Right renal pelvis (tissue), 4 donors: ENCODE measurements at places on chromosomes 5 and 9. TPM values are rescaled to one million over a fixed set of nuclear protein-coding genes. Genes with fewer than 3 reads are reported as not detected.

- DNase-seq = no peak
Observed at GRCh38 chr9:5354184-5354583, 14.5 kb upstream of the RLN1 start.

Gene KCNN2
- polyA plus RNA-seq = 3.5 TPM

GRCh38 chr9:91077624-91078368, 276.2 kb downstream of the SYK start:
- no peak for DNase-seq

DNA sequence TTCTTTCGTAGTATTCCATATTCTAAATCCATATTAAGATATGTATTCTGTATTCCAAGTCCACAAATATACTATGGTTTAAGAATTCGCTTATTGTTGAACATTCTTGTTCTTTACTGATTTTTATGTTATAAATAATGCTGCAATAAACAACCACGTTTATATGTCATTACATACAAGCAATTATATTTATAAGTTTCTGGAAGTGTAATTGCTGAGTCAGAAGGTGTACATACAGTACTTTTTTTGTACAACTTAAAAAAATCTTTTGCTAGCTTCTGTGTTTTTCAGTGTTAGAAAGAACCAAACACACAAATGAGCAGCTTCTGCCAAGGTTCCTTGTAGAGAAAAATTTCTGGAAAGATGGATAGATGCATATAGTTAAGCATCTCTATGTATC, 48.6 kb upstream of the TNFAIP8 start:
- no peak for DNase-seq

Gene CBY3
- polyA plus RNA-seq = not detected

GRCh38 chr5:150227036-150227435, 37.2 kb downstream of the SLC6A7 start:
- DNase-seq = no peak

- DNase-seq = no peak
Observed at GRCh38 chr9:124257844-124258606, at the start of gene NEK6. Gene NEK6 (plus strand): TSS chr9:124257949. CDS start chr9:124301965, 44,016 bp downstream.

GRCh38 chr5:100790170-100790665, 112.9 kb downstream of the ST8SIA4 start:
- no peak for DNase-seq

Gene GFI1B
- polyA plus RNA-seq = 0.75 TPM

Gene CERT1
- polyA plus RNA-seq = 64.9 TPM

- DNase-seq = no peak
Observed at GRCh38 chr9:2291980-2292704, 277.0 kb downstream of the SMARCA2 start.

DNA sequence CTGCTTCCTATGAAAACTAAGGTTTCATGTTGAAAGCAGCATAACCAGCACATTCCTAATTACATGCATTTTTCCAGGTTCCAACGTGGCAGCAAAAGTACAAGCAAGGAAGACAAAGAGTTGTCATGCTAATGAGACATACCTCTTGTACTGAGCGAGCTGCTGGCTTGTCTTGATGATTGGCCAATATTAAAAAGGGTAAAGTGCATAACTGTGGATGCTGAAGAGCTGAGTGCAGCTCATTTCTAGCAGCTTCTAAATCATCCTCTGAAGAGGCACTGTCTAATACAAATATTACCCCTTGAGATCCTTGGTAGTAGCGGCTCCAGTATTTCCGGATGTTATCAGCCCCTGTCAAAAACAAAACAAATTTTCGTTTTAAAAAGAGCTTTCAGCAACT, 197.3 kb downstream of the ARL15 start:
- DNase-seq = no peak

Gene PSAT1
- 70.5 TPM for polyA plus RNA-seq

GRCh38 chr9:115162946-115163345, 45.0 kb upstream of the TNC start:
- no peak for DNase-seq

- DNase-seq = no peak
Observed at GRCh38 chr9:22731786-22732185, 285.2 kb downstream of the DMRTA1 start.

DNA sequence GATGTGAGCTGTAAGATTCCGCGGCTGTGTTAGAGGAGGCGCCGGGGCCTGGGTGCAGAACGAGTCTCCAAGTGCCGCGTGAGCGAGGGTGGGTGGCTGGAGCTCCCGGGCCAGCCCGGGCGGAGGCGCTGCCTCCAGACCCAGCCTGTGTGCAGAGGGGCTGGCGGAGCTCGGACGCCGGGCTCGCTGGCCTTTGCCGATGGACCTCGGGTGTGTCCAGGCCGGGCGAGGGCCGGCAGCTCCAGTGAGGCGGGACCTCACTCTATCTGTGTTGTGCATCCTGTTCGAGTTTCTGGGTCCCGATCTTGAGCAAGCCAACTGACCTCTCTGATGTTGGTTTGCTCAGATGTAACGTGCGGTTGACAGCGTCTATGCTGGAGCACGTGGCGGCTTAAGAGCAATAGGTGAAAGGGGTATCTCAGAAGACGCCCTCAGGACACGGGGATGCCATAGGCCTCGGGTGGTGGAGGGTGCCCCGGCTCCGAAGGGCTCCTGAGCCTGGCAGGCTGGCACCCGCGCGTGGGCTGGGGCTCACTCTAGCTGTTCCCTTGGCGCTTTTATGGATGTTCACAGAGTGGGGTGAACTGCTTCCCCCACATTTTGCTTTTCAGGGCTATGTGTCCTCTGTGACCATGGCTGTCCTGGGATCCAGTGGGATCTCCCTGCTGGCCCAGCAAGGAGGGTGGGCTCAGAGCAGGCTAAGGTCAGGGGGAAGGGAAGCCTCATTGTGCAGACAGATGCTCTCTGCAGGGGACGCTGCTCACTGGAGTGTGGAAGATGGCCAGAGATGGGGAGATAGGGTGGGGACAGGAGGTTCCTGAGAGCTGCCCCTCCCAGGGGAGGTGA, 69.8 kb downstream of the MRPL36 start:
- no peak for DNase-seq

Gene ENTREP1
- 2.8 TPM for polyA plus RNA-seq

DNA sequence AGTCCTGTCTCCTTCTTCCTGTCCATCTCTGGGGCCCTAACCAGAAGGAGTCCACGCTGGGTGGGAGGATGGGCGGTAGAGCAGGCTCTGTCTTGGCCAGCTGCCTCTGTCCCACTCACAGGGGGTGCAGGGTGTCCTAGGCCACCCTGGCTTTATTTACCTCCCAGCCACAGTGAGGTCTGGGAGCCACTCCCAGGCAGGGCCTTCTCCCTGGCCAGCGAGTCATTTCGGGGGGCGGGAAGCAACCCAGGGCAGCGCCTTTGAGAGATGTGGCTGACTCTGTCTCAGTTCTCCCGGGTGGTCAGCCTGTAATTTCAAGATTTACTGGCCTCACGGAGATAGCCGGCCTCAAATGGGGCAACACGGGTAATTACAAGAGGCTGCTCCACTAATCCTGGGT, 67.4 kb upstream of the PTCH1 start:
- DNase-seq = no peak

DNA sequence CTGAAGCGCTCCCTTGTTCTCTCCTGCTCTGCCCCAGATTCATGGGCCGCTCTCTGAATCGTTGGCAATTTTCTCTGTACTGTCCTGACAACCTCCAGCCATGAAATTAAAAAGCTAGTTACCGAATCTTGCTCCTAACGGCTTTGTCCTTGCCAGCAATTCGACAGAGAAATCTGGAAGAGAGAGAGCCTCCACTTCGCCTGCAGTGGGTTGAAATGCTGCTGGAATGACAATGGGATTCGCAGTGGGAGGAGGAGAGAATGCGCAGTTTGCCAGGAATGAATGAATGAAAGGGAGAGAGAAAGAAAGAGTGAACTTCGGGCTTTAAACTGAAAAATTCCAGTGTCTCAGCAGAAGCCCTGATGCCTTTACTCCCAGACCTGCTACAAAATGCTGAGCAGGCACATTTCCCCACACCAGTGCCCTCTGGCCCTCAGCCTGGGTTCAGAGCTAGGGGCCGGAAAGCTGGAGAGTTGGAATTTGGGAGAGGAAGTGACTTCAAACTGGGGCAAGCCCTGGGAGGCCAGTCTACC, 11.5 kb upstream of the BOD1 start:
- no peak for DNase-seq

- no peak for DNase-seq
Observed at GRCh38 chr5:139133282-139133681, 64.9 kb downstream of the SIL1 start.

DNA sequence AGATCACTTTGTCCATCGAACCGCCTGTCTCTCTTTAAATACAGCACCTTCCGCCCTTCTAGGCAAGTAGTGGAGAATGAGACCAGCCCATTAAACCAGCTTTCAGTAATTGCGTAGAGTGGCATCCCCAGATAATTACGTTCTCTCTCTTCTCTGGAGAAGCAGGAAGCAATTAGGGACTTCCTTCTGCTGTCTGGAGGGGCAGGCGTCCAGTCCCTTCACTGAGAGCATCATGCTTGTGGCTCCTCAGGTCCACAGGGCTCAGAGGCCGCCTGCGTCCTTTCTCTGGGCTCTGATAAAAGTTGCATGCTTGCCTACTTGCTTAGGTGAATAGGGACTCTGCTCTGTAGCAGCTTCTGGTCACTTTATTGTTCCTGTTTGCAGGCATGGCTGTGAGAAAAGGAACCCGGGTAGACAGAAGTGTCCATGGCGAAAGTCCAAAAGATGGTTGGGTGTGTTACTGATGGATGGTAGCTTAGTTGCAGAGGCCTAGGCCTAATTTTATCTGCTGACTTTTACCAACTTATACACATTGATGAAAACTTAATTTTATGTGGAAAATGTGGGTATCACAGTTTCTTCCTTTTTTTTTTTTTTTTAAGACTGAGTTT, 299.1 kb upstream of the PANK3 start:
- no peak for DNase-seq

GRCh38 chr9:86909388-86909787, 37.9 kb downstream of the GAS1 start:
- no peak for DNase-seq

Gene TYRP1
- polyA plus RNA-seq = 1.6 TPM

Gene HSPB3
- 0.18 TPM for polyA plus RNA-seq

DNA sequence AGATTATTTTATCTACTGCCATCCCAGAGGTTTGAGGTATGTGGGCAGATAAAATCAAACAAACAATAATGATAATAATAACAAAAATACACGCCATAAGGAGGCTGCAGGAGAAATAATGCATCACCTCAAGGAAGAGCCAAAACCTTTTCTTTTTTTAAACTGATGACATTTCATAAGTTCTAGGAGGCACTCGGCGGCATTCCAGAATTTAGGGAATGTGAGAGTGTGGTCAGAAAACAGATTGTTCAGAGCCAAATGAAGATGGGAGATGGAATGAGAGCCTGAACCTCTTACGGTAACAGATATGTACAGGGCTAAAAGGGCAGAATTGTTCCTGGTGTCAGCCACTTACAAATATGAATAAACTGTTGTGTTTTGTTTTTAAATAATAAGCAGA, 615.0 kb upstream of the CHD1 start:
- DNase-seq = no peak

Gene CKS2
- 107 TPM for polyA plus RNA-seq

DNA sequence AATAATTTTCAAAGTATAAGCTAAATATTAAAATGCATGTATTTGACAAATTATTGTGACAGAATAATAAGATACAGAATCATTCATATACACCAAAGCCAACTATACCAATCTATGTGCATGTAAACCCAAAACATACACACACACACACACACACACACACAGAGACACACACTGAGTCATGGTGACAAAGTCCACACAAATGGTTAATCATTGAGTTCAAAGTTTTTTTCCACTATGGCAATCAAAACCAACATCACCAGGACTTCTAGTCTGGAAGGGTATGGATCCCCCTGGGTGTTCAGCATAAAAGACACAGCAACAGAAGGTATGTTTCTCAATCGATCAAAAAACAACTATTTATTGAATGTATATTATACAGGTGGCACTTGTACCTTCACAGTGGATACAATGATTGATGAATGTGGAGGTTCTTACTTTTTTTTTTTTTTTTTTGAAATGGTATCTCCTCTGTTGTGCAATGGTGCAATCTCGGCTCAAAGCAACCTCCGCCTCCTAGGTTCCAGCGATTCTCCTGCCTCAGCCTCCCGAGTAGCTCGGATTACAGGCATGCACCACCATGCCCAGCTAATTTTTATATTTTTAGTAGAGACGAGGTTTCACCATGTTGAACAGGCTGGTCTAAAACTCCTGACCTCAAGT, 137.0 kb downstream of the PDE4D start:
- no peak for DNase-seq

DNA sequence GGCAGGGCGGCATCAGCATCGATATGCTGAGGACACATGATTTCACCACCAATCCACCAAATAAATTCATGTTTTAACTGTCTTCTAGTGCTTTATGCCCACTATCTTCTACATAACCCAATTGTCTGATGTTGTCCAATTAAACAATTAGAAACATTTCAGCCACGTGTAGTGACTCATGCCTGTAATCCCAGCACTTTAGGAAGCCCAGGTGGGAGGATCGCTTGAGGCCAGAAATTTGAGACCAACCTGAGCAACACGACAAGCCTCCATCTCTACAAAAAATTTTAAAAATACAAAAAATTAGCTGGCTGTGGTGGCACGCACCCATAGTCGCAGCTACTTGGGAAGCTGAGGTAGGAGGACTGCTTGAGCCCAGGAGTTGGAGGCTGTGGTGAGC, 128.1 kb downstream of the MYO10 start:
- DNase-seq = no peak

GRCh38 chr9:72352911-72353388, 12.1 kb downstream of the ZFAND5 start:
- no peak for DNase-seq

DNA sequence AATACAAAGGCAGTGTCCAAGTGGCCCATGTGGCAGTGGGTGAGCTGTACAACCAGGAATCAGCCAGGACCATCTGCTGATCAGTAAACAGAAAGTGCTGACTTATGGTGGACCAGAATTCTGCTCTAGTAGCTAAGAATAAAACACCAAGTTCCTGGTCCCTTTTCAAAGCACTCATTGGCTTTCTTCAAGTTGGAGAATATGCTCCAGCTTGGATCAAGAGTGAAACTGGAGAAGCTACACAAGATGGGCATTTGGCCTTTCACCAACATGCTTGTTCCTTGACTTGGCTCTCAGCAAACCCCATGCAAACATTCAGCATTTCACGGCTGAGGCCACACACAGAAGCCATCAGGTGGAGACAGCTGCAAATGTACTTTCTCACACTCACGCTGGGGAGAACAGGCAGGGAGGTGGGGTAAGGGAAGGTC, 32.1 kb downstream of the MARCHF3 start:
- DNase-seq = no peak
